Activated B cell treated with CpG ODN at 0.5 μM for 24 hours (primary cell): ENCODE measurements at places on chromosomes 5 and 9. TPM values are rescaled to one million over a fixed set of nuclear protein-coding genes. Genes with fewer than 3 reads are reported as not detected.

DNA sequence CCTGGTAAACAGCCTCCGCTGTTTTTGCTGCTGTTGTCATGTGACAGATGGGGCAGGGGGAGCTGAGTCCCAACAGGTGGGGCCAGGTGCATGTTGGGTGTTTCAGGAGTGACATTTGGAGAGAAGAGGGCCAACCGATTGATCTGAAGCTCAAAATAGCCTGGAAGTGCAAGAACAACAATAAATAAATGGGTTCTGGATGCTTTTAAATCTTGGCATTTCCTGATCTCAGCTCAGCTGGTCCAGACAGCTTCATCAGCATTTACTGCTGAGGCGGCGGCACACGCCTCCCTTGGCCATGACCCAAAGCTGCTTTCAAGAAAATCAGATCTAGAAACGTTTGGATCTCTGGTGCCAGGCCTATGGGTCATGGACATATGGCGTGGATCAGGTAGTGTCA, 70.5 kb downstream of the PPARGC1B start:
- DNase-seq = no peak

- DNase-seq = no peak
These were observed 11.3 kb upstream of the LOX start for GRCh38 chr5:122089096-122090013.

GRCh38 chr9:14822666-14823065, 87.6 kb downstream of the FREM1 start:
- no peak for DNase-seq

The ADCY2 gene
- not detected in 2 replicates for total RNA-seq

The NME5 gene
- not detected in 2 replicates for total RNA-seq

- DNase-seq = no peak
These were observed at the start of gene PLEKHG4B for GRCh38 chr5:91556-92263. Gene PLEKHG4B (plus strand): TSS chr5:92168. CDS start chr5:92232, 64 bp downstream.

- DNase-seq = no peak
These were observed 184.3 kb downstream of the CTNND2 start for GRCh38 chr5:11719888-11720481.
